Hematopoietic multipotent progenitor cell (in vitro differentiated cells): ENCODE measurements at places on chromosomes 3 and 15. TPM values are rescaled to one million over a fixed set of nuclear protein-coding genes. Genes with fewer than 3 reads are reported as not detected.

- DNase-seq: no peak
Measured at GRCh38 chr3:32283304-32283703, 44.8 kb downstream of the CMTM8 start.

- no peak for DNase-seq
Measured at GRCh38 chr3:112744106-112744505, 102.6 kb downstream of the CD200R1L start.

DNA sequence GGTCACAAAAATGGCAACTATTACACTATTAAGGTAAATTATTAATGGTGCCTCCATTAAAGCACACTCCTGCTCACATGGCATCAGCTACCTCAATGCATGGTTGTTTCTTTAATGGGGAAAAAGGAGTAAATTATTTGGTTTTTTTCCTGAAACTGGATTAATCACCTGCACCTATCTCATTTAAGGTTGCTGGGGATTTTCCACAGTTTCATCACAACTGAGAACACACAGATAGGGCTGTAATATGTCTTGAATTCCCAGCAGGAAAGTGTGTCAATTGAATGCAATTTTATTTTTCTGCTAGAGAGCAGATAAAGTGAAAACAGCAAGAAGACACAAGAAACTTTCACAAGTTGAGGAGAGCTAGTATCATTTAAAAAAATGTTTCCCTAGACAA is 36.4 kb downstream of the RFTN1 start:
- DNase-seq: no peak

- no peak for DNase-seq
Measured at GRCh38 chr15:48683991-48684765, 38.7 kb upstream of the FBN1 start.

DNA sequence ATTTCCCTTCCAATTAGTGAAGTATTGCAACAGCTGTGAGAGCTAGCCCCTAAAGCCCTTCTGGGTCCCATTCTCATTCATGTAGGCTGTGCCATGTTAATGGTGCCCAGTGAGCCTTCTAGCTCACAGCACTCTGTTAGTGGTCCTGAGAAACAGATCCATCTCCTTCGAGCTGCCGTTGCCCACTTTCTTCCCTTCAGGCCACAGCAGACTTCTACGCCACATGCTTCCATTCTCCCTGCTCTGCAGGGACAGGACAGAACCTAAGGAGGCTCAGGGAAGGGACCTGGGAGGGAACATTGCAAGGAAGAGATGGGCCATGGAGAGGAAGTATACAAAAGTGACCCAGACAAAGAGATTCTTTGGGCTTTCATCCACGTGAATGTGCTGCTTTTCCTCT is 11.7 kb upstream of the STARD5 start:
- DNase-seq: no peak

DNA sequence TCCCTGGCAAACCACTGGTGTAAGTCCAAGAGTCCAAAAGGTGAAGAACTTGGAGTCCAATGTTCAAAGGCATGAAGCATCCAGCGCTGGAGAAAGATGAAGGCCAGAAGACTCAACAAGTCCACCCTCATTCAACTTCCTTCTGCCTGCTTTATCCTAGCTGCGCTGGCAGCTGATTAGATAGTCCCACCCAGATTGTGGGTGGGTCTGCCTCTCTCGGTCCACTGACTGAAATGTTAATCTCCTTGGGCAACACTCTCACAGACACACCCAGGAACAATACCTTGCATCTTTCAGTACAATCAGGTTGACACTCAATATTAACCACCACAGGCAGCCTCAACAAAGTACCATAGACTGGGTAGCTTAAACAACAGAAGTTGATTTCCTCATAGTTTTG is 245.9 kb upstream of the IGF1R start:
- no peak for DNase-seq

DNA sequence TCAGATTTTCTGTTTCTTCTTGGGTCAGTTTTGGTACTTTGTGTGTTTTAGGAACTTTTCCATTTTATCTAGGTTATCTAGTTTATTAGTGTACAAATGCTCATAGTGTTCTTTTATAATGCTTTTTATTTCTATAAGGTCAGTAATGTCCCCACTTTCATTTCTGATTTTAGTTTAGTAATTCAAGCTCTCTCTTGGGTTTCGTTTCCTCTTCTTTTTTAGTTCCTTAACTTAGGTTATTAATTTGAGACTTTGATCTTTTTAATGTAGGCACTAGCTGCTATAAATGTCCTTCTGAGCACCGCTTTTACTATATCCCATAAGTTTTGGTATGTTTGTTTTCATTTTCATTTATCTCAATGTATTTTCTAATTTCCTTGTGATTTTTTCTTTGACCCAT is 27.0 kb upstream of the CD200R1L start:
- DNase-seq: no peak

DNA sequence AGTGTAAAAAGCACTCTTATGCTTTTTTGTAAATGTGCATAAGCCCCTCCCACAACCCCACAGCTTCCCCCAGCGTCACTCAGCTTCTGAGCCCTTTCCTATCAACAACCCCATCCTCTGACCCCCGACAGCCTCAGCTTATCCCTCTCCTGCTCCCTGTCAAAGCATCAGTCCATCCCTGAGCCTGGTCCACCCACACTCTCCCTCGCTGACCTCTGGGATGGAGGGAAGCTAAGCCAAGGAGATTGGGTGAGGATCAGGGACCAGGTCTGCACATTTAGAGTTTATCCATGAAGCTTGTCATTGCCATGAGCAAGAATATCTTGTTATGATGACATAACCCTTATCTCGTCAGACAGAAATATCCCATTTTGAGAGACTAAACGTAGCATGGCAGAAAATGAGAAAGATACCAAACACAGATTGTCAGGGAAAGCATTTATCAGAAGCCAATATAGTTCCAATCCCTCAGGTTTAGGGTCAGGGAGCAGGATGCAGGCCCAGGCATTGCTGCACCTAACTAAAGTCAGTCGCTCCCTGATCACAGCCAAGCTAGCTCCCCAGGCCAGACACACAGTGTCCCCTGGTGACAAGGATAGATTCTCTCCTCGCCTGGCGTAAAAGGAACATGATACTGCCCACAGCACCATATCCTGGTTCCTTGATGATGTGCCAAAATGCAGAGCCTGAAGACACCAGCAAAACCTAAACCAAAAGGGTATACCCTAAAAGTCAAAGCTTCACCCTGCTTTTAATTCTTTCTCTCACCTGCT is 66.9 kb downstream of the DCLK3 start:
- DNase-seq: no peak

GRCh38 chr3:72143322-72143721 is 358.4 kb upstream of the PROK2 start:
- DNase-seq: no peak

DNA sequence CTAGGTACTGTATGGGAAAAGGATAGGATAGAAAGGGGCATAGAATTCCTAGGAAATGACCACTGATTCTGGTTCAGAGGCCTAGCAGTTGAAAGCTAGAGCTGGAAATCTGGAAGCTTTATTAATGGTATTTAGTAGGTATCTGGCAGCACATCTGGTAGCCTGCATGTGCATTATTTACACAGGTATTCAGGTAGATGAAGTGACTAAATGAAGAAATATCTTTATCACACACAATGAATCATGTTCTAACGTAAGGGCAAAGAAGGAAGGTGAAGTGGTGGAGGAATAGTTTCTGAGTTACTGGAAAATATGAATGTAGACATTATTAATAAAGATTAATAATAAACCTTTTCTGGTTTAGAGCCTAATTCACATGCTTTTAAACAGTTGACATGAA is 119.9 kb downstream of the MBNL1 start:
- DNase-seq: no peak

- peak; percentile 77 for DNase-seq
Measured at GRCh38 chr3:9727041-9727595, 4.4 kb upstream of the BRPF1 start.

- no peak for DNase-seq
Measured at GRCh38 chr15:29018120-29018805, 132.5 kb downstream of the APBA2 start.

DNA sequence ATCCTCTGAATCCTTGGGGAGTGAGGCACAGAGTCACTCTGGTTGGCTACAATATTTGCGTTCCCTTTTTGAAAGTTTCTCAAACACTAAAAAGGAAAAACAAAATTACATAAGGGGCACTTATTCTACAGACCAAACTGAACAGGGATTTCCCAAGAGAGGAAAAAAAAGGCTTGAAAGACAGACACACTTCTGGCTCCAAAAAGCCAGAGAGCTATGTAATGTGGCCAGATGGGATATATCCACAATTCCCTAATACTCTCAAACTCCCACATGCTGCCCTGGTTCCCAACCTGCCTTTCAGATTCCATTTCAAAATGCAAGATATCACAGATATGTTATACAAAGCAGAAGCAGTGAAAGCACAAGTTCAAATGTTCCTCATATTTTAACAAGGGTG is 1.6 kb downstream of the FRMD4B start:
- DNase-seq: no peak

DNA sequence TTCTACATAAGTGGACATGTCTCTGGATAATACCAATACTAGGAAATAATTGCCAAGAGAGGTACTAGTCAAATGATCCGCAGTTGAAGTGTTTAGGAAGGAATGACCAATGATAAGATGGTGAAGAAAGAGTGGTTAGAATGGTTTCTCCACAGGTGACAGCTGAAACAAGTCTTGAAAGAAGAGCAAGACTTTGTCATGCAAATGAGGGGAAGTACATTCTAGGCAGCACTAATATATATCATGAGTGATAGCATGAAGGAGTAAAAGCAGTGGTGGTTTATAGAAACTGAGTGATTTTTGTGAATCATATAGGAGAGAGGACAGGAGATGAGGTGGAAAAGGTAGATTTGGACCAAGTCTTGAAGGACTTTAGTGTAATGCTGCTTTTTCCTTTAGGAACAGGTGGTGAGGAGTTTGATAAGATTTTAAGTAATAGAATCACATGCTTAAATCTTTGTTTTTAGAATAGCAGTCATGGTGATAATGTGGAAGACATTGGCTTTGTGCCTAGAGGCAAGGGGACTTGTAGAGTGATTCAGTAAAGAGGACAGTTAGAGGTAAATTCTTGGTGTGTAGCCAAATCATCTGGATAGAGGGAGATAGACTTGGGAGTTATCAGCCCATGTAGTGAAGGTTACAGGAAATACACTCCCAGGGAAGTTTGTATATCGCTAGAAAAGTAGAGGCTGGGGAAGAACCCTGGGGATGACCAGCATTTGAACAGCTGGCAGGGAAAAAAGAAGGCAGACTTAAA is 31.9 kb downstream of the SLMAP start:
- peak; percentile 43 for DNase-seq

DNA sequence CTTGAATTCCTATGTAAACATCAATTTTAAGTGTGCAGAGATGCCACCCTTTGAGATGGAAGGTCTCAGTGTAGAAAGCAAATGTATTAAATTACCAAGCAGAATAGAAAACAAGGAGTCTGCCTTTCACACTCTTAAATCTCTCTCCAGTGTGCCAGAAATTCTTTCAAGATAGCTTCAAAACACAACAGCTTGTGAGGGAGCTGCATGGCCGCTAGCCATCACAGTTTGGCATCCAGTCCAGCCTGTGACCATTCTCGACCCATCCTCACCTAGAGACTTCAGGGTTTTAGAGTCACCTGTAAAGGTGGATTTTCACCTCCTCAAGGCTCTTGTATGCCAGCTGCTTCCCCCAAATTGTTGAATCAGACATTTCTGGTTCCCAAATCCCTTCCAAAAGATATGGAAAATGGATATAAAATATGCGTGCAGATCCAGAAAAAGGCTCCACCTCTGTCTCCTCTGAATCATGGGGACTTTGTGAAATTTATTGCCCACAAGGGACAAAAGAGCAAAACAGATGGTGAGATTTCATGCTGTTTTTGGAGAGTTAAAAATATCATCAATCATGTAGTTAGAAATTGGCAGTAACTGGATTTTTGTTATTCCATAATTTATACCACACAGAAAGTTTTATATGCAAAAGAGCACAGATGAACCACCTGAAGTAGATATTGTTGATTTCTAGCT is 114.2 kb upstream of the THRB start:
- DNase-seq: no peak

- DNase-seq: peak; percentile 38
Measured at GRCh38 chr15:67967871-67968431, 86.2 kb upstream of the PIAS1 start.

DNA sequence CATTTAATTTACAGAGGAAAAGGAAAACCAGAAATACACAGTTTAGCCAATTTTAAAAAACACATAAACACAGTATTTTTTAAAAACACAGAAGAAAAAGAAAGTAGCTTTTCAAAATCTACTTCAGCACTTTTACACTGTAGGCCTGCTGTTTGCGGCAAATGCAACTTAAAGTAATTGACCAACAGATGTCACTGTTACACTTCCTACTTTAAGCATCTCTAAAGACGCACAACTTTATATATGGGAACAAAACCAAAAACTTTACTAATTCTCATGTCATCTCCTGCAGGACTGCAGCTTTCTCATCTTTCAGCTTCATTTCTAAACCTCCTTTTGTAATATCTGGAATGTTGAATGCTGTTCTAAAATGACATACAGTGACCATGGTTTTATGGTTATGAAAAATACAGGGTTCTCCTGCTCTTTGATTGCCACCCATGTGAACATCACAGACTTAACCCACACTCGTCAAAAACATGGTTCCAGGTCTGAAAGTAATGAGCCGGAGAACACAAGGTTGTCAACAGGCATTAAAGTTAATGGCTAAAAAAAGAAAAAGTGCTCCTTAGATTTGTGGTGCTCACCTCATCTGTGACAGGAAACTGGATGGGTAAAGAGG is 107.9 kb downstream of the FMN1 start:
- DNase-seq: no peak

GRCh38 chr3:34212175-34212574 is 413.7 kb downstream of the PDCD6IP start:
- DNase-seq: no peak

Gene OSTN
- not detected for total RNA-seq

Gene GOLGB1
- 8.6 TPM for total RNA-seq

Gene PRSS50
- total RNA-seq: under 0.01 TPM

Gene EPHB3
- total RNA-seq: 0.54 TPM

Gene BUB1B
- 3.0 TPM for total RNA-seq

Gene ALDH1A2
- not detected for total RNA-seq

Gene MCF2L2
- 5.1 TPM for total RNA-seq

Gene CCDC54
- total RNA-seq: not detected

Gene UCN2
- under 0.01 TPM for total RNA-seq

Gene TF
- under 0.01 TPM for total RNA-seq
